NCI-H1417 treated with DMSO at 0.1 percent for 48 hours (cell line): ENCODE measurements at places on chromosomes 3 and 15.

DNA sequence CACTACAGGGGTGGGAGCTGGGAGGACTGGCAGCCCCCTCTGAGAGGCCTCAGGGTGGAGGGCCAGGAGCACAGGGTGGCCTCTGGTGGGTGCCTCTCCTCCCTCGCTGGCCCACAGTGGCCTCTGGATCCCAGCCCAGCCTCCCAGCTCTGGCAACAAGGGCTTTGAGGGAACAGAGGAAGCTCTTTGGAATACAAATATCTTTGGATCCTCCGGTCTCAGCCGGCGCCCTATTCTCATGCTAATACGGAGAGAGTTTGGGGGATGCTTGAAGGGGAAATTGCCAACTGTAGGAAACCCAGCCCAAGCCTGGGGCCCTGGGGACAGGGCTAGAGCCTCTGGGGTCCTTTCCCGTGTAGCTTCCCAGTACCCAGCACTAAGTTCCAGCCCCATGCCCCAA, 33.4 kb upstream of the INSYN1 start:
- no peak for DNase-seq

- DNase-seq = no peak
Measured at GRCh38 chr3:147729641-147730040, 320.5 kb downstream of the ZIC1 start.

- no peak for DNase-seq
Measured at GRCh38 chr3:68893600-68894239, 38.6 kb downstream of the TAFA4 start.

GRCh38 chr3:64163755-64164148, 61.5 kb downstream of the PRICKLE2 start:
- DNase-seq = no peak

GRCh38 chr3:179929091-179929529, 107.6 kb downstream of the PEX5L start:
- no peak for DNase-seq

DNA sequence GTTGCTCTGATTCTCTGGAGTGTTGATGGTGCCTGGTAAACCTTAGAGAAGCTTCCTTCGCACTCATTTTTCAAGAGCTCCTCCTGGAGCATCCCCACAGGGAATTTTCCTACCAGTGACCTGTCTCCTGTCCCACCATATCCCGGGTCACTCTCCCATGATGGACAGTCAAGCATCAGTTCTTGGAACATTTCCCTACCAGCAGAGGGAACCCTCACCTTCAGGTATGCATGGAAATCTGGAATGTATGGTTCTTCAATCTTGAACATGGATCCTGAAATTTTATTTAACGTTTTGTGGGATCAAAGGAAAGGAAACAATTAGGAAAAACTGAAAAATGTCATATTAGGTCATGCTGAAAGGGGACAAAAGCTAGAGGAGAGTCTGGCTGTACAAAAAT, 153.8 kb downstream of the SPATA16 start:
- DNase-seq = no peak

DNA sequence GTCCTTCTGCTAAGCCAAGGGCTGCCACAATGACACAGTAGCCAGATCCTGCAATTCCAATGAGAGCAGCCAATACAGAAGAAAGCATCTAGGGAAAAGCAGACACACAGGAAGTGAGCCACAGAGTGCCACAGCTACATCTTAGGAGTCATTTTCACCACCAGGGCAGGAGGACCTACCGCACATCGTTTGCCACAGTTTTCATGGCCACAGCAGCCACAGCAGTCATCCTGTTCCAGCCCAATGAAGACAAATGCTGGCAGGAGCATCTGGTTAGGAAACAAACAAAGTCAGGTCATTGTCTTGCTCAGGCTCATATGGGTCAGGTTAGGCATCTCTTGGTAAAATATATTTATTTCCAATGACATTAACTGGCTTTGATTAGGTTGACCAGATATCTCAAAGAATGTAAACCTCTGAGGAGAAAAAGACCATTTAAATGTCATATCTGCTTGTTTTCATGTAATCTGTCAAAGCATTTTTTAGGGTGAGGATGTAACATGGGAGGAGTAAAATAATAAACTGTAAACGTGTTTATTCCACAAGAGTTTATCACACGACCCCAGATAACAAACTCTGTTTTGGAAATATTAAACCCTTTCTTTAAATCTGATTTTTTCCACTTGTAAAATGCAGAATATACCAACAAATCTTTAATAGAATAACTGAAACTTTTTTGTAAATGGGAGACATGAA, 1.8 kb downstream of the TM4SF1 start:
- DNase-seq = no peak

GRCh38 chr3:84621823-84622222, 337.0 kb upstream of the CADM2 start:
- no peak for DNase-seq

DNA sequence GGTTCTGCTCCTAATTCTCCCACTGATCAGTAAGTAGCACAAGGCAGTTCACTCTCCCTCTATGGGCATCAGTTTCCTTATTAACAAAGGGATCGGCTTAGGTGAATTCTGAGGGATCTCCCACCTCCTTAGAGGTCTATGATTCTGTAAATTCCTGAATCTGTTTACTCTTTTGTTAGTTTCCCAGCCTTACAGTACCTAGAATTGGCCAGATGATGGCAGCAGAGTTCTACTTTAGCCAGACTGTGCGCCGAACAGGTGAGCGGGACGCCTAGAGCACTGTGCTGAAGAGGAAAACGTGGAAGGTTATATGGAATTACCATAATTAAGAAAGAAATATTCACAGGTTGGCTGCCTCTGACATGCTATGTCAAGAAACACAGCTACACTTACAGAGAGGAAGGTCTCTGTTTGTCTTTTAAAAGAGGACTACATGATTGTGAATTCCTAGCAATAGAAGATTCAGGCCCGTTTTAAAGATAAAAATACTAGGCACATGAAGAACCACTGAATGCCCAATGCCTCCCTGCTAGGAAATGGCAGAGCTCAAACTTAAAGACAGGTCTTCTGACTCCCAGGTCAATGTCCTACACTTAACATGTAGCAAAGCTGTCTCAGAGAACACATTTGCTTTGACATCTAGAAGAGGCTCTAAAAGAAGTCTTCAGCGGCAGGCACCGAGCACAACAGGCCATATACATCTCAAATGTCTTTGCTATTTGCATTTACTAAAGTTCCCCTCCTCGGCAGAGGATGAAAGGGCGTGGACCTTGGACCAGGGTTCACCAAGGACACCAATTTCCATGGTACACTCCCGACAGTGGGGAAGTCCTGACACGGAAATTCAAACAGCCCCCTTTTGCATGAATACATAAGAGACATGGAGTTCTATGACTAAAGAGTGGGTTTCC, 259.9 kb downstream of the FGF12 start:
- DNase-seq = no peak

GRCh38 chr3:170585008-170585936, 603 bp downstream of the SLC7A14 start:
- no peak for DNase-seq

DNA sequence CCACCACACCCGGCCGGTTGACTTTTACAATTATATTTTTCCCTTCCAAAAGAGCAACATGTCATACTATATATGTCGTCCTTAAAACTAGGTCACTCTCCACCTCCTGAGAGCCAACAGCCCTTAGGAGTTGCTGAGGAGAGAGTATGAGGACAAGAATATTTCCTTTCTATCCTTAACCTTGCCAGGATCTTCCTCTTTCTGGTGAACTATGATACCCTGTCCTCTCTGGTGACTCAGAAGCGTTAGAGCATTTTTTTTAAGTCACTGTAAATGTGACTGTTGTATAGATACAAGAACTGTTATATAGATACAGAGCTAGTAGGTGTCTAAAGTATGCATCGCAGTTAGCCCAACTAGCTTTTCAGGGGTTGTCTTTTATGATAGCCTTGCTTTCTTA, 33.7 kb upstream of the MTHFS start:
- no peak for DNase-seq

DNA sequence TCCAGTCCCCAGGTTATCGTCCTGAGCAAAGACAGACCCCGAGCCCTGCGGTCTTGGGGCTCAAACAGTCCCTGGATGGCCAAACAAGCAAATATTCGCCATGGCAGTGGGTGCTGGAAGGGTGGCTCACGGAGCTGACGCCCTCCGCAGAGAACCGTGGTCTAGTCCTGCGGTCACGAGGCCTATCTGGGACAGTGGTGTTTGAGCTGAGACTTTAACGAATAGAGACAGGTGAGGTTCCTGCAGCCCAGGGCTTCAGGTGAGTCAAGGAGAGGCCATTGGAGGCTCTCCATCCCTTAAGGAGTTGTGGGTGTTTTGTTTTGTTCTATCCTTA, 399 bp upstream of the SUCLG2 start:
- DNase-seq = no peak

- no peak for DNase-seq
Measured at GRCh38 chr3:141538568-141539240, 51.9 kb downstream of the RASA2 start.

- DNase-seq = no peak
Measured at GRCh38 chr15:23395030-23395692, 40.6 kb downstream of the GOLGA8S start.

DNA sequence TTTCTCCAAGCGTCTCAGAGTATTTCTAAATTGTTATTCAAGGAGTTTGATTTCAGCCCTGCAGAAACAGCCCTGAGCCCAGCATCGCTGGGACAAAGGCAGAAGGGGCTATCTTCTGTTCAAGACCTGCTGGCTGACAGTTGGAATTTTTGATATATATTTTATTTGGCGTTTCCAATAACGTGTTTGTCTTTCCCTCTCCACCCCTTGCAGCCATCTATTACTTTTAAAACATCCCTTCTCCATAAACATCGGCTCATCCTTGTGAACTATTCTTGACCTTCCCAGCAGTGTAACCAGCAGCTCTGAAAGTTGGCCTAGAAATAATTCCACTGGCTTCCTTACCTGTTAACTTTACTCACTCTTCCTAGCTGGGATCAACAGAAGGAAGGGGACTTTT, 5.5 kb upstream of the MEIS2 start:
- DNase-seq = no peak
